Hematopoietic multipotent progenitor cell treated with erythropoietin and hydrocortisone succinate and interleukin-3 and kit ligand, for 4 days (in vitro differentiated cells): ENCODE measurements at places on chromosomes 1 and 21.

DNA sequence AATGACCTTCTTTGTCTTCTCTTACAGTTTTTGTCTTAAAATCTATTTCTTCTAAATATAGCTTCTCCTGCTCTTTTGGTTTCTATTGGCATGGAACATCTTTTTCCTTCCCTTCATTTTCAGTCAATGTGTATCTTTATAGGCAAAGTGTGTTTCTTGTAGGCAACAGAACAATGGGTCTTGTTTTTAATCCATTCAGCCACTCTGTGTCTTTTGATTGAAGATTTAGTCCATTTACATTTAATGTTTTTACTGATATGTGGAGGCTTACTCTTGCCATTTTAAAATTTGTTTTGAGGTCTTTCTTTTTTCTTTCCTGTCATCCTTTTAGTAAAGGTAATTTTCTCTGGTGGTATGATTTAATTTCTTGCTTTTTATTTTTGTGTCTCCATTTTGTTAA lies 271.2 kb upstream of the ZP4 start:
- no peak for DNase-seq

- DNase-seq, result no peak
Measured at GRCh38 chr1:115251340-115251748, 86.7 kb downstream of the NGF start.

DNA sequence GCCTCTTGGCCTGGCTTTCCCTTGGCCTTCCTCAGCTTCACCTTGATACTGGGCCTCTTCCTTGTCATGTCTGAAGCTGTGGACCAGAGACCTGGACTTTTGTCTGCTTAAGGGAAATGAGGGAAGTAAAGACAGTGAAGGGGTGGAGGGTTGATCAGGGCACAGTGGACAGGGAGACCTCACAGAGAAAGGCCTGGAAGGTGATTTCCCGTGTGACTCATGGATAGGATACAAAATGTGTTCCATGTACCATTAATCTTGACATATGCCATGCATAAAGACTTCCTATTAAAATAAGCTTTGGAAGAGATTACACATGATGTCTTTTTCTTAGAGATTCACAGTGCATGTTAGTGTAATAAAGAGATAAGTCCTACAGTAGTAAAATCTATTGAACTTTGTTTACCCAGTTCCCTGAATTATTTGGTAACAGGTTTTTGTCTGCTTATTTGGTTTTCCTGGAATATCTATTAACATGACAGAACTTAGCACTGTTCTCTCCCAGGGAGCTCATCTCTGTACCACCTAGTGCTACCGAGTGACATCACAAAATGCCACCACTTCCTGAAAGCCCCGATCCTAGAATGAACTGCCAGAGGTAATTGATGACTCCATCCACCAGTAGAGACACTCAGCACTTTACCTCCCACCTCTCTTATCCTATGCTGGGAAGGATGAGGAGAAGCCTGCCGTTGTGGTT lies 22.2 kb downstream of the UBE2T start:
- DNase-seq, result no peak

- no peak for DNase-seq
Measured at GRCh38 chr1:49293016-49293415, 516.3 kb upstream of the BEND5 start.

- peak; percentile 22 for DNase-seq
Measured at GRCh38 chr1:207988326-207989165, 77.6 kb upstream of the CD34 start.

DNA sequence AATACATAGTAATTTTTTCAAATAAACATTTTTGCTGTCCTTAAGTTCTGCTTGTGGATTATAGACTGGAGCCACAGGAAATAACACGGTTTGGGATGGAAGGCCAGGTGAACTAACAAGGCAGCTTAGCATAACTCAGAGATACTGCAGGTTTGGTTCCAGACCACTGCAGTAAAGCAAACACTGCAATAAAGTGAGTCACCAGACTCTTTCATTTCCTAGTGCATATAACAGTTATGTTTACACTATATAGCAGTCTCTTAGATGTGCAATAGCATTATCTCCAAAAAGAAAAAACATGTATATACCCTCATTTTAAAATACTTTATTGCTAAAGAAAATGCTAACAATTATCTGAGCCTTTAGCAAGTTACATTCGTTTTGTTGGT lies 22.0 kb downstream of the LRRC42 start:
- DNase-seq, result no peak

DNA sequence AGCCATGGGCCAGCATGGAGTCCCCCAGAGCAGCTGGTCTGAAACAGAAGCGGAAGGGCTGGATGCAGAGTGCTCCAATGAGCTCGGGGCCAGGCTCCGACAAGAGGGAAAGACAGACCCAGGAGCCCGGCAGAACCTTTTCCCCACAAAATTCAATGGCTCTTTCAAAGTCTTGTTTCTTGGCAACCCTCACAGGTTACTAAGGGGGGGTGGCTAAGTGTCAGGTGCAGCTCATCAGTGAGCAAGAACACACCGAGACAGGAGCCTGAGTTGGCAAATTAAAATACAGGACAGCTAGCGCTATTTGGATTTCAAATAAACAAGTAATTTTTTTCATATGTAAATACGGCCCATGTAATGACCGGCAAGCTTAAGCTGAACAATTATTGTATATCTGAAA lies 27.3 kb downstream of the PGBD5 start:
- no peak for DNase-seq

- peak; percentile 12 for DNase-seq
Measured at GRCh38 chr21:43984905-43985689, 27.0 kb upstream of the TRAPPC10 start.

- DNase-seq, result peak; percentile 5
Measured at GRCh38 chr1:88609051-88609450, 75.0 kb upstream of the PKN2 start.

- DNase-seq, result peak; percentile 51
Measured at GRCh38 chr1:9075022-9075421, 5.6 kb upstream of the SLC2A5 start.

DNA sequence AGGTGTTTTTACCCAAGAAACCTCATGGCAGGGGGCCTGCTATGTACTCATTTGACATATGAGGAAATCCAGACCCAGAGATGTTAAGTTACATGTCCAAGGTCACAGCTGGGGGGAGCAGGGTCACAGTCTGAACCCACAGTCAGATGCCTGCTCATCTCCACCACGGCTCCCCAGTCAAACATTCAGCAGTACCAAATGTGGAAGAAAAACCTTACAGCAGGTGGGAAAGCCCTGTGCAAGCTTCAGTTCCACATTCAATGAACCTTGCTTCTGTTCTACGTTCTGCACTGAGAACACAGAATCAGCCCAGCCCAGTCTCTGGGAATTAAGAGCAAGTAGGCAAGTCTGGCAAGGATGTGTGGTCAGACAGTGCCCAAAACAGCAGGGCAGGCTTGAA lies 35.2 kb downstream of the LRP8 start:
- DNase-seq, result no peak

GRCh38 chr1:240611228-240611618 lies 732 bp downstream of the GREM2 start:
- DNase-seq, result no peak
